ENCODE measurements at places on chromosomes 5 and 9. TPM values are rescaled to one million over a fixed set of nuclear protein-coding genes. Genes with fewer than 3 reads are reported as not detected.

DNA sequence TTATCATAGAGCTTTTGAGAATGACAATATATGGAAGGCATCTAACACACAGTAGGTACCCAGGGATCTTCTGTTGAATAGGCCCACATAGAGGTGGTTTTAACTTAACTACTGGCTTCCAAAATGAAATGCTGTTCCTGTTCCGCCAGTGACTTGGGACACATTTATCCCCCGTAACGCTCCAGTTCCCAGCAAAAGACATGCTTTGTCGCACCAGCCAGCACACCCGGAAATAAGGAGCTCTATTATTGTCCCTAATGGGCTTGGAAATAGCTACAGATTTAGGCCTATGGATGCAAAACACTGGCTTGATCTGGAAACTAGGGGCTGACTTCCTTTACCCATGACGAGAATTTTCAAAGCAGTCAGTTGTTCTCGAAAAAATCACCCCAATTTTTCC, 45.9 kb upstream of the C5orf58 start:
- DNase-seq, result no peak

DNA sequence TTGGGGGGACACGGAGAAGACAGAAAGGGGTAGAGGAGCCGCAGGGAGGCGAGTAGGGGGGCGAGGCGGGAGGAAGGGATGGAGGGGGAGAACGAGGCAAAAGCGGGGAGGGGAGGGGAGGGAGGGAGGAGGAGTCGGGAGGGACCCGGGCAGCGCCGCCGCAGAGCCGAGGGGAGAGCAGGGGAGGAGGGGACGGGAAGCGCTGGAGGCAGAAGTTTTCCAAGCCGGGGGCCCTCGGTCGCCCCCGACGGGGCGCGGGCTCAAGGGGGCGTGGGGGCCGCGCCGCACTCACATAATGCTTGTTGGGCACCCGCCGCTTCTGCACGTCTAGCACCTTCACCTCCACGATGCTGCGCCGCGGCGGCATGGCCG, 353 bp downstream of the SH3PXD2B start:
- DNase-seq, result peak; percentile 42

DNA sequence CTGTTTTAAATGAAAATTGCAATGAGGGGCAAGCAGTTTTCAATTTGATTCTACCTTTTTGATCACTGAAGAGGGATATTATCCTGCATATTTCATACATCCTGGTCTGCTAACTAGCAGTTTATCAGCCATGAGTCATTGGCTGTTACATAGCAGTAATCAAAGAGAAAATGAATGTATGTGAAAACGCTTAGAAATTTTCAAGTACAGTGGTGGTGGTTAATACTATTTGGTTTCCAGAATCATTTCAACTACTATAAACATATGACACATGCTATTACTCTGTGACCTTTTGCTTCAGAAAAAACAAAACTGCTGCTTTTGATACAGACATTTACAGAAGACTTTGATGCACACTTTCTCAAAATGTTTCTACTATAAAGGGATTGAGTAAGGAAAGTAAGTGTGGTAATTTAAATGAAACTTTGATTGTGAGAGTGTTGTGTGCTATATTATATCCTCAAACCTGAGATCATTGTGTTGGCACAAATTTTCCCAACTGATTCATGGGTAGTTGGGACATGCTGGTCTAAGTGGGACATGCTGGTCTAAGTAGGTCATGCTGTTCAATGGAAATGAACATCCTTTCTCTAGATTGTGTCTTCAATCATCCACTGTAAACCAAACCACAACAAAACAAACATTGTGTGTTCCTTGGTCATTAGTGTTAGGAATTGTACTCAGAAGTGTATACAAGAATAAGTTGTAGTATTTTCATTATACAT, 5.1 kb downstream of the RNF14 start:
- DNase-seq, result no peak

GRCh38 chr9:114551750-114552685, 35.6 kb upstream of the ATP6V1G1 start:
- DNase-seq, result no peak

DNA sequence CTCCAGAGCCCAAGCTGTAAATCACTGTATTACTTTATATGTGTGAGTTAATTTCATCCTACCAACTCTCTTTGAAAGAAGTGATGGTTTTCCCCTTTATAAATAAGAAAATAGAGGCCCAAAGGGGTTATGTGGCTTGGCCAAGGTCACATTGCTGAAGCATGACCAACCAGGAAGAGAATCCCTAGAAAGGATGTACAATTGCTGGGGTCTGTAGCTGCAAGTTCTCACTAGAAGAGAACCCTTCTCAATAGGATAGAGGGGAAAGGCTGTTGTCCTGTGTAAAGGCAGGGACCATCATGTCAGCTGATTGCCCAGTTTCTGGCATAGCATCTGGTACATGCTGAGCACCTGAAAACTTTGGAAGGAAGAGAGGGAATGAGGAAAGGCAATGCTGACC, 39.0 kb upstream of the FAT2 start:
- no peak for DNase-seq

Gene SLC6A19
- not detected for total RNA-seq

Gene PCDHGB4
- total RNA-seq, result 6.1 TPM

Gene C9orf50
- total RNA-seq, result not detected

All from skin of body (tissue), 3 donors.